Ureter (tissue), 1 donor: ENCODE measurements at places on chromosomes 11 and 22.
A peak's percentile ranks its signal among the peaks of the same experiment; 100 is the strongest.

- no peak for DNase-seq
Observed at GRCh38 chr11:27679136-27680015, 20.9 kb downstream of the BDNF start.

- DNase-seq: no peak
Observed at GRCh38 chr11:32884770-32885384, 7.7 kb upstream of the QSER1 start.

- DNase-seq: no peak
Observed at GRCh38 chr22:27610863-27611786, 190.4 kb downstream of the MN1 start.

GRCh38 chr22:49103314-49104059 lies 724.2 kb downstream of the BRD1 start:
- no peak for DNase-seq

GRCh38 chr11:124676386-124676785 lies 2.7 kb downstream of the SPA17 start:
- DNase-seq: peak; percentile 50

GRCh38 chr11:2920343-2920742 lies 8.9 kb downstream of the PHLDA2 start:
- DNase-seq: no peak

- peak; percentile 58 for DNase-seq
Observed at GRCh38 chr11:48087974-48088681, 107.8 kb downstream of the PTPRJ start.
